ENCODE measurements at places on chromosomes 13 and 19.

DNA sequence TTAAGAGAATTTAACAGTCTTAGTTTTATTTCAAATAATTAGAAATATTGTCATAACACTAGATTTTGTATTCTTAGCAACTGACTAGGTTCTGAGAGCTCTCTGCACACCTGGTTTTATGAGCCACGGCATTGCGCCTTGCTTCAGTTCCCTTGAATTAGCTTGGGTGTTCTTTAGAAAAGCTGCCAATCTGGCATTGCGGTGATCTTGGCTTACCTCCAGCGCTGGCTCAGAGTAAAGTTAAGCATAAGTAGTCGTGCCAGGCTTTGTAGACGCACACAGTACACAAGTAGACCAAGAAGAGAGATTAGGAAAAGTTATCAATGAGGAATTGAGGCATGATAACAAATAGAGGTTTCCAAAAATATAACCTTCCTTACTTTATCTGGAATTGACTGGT is 45.7 kb downstream of the TPP2 start:
- no peak for DNase-seq

DNA sequence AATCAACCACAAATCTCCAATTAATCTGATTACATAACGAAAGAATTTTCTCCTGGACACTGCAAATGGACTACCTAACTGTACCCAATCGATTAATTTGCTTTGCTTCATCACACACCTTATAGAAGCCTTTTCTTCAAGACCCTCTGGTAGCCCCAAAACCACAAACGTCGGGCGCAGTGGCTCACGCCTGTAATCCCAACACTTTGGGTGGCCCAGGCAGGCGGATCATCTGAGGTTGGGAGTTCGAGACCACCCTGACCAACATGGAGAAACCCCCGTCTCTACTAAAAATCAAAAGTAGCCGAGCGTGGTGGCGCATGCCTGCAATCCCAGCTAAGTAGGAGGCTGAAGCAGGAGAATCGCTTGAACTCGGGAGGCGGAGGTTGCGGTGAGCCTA is 42.9 kb upstream of the ZNF429 start:
- DNase-seq: no peak

DNA sequence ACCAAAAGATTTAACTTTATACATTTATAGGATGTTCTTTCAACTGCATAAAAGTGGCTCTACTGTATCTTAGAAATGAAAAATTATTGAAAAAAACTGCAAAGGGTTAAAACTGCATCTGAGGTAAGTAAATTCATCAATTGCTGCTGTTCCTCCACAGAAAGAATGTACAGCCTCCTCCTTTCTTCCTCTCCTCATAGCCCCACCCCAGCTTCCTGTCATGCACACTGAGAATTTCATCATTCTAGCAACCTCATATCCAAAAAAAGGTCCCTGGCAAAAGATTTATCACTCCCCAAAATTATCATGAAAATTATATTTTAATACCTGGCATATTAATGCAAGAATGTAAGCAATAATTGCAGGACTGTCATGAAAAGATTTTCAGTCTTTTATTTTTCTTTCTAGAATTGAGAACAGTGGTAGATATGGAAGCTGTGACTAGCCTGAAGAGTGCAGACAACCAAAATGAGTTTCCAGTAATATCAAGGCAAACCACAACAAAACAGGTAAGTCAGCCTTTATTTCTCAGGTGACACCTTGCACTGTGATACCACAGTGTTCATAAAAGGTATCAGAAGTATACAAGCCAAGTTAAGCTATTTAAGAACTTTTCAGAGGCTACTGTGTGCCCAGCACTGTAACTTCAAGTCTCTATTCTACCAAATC is 110.8 kb downstream of the SUCLA2 start:
- DNase-seq: peak; percentile 26

DNA sequence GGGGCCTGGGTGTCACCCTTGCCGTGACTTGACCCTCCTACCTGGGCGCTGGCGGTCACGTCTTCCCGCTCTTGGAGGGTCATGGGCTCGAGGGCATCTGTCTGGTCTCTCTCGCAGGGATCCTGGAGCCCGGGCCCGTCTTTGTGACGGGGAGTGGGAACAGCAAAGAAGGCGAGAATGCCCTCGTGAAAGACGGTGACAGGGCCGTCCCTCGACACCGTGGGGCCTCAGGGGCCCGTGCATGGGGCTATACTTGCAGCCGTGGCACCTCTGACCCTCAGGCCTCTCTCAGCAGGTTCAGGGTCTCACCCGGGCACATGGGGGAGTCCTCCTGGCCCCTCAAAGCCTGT is 20.9 kb upstream of the MATK start:
- DNase-seq: no peak

- DNase-seq: no peak
Observed at GRCh38 chr13:37594550-37594949, 4.0 kb downstream of the POSTN start.

DNA sequence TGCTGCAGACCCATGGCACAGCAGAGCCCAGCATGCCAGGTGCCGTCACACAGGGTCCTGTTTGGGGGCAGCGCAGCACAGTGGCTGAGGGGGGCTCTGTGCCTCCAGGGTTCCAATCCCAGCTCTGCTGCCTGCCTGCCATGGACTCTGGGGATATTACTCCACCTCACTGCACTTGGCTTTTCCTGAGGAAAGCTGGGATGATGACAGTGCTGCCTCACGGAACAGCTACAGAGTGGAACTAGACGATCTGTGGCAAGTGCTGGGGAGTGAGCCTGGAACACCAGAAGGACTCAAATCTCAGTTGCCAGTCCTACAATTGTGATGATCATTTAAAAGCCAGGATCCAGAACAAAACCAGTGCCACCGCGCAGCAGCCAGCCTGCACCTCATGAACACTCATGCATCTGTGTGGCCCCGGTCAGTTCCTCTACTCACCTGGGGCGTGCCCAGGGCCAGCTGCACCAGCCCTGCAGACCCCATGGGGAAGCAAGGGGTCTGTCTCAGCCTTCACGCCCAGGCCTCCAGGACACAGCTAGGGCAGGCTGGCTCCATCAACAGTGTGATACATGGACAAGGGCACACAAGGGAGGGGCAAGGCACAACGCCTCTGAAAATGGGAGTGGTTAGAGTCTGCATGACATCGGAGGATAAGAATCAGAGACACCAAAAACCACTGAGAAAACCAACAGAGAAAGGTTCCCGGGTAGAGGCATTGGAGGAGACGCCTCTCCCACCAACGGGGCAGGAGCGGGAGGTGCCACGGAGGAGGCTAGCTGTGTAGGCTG is 55.2 kb downstream of the ATP7B start:
- DNase-seq: peak; percentile 9

- DNase-seq: no peak
Observed at GRCh38 chr19:39405958-39406655, 540 bp upstream of the ZFP36 start.

DNA sequence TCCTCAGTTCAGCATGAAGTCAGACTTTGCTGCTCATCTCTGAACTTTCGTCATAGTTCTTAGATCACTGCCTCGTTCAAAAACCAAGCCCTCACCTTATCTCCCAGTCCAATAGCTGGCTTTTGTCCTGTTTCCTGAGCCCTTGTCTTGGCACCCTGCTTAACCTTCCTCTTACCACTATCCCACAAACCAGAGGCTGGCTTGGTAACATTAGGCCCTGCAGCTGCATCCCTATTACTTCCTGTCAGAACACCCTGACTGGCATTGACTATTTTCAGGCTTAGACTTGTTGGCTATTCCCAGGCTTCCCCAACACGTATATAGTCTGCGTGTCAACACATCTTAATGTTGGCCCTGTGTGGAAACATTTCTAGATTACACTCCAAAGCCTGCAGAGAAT is 172.4 kb downstream of the VWA8 start:
- DNase-seq: no peak

DNA sequence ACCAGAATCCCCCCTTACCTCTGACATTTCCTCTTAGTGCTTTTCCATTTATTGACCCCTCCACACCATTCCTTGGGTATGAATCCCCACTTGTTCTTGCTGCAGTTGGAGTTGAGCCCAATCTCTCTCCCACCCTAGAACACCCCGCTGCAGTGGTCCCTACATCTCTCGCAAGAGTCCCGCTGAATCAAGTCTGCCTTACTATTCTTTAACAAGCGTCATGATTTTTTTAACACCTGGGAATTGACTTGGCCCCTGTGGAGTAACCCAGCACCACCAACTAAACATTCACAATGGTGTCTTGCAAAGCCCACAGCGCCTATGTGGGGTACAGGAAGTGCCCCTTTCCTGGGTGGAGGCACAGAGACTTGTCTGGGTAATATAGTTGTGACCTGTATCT is 13.2 kb upstream of the ZNF599 start:
- DNase-seq: no peak

- DNase-seq: no peak
Observed at GRCh38 chr13:29578300-29579085, 17.0 kb downstream of the SLC7A1 start.

- DNase-seq: no peak
Observed at GRCh38 chr19:6063576-6064335, 46.5 kb downstream of the RFX2 start.

GRCh38 chr13:44078806-44079376 is 199.2 kb downstream of the LACC1 start:
- DNase-seq: no peak

- no peak for DNase-seq
Observed at GRCh38 chr13:99395436-99395835, 88.2 kb upstream of the GPR183 start.

- DNase-seq: no peak
Observed at GRCh38 chr13:60759499-60759898, 362.5 kb downstream of the TDRD3 start.

- no peak for DNase-seq
Observed at GRCh38 chr13:81184556-81185265, 843.8 kb upstream of the SPRY2 start.

- no peak for DNase-seq
Observed at GRCh38 chr13:33352041-33352440, 66.5 kb upstream of the STARD13 start.

DNA sequence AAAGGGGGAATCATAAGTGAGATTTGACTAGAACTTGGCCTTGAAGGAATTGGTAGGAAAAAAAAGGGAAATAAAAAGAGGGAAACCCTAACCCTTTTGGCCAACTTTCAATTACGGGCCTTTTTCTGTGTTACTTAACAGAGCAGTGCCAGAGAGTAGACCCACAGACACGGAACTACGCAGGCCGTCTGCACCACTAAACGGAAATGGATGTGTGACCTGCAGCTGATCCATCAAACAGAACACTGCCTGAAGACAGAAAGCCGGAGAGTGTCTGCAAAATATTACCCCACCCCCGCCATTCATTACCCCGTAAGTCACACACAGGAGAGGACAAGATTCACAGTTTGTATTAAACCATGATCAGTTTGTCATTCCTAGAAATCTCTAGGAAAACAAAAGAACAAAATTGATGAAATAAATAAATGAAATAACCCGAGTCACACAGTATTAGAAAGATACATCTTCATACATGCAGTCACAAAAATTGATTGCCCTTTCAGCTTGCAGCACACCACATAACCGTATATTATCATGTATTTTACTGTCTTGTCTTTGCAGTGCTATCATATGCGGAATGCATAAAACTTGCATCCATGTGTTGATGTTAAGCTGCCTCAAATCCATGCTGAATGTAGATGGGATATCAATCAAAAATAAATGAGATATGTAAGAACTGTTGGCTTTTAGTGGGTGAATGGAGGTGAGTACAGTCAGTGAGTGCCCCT is 424.7 kb downstream of the IRS2 start:
- DNase-seq: no peak

- DNase-seq: no peak
Observed at GRCh38 chr19:38554676-38555141, 63.0 kb downstream of the MAP4K1 start.
